ENCODE measurements at places on chromosomes 16 and 17.

DNA sequence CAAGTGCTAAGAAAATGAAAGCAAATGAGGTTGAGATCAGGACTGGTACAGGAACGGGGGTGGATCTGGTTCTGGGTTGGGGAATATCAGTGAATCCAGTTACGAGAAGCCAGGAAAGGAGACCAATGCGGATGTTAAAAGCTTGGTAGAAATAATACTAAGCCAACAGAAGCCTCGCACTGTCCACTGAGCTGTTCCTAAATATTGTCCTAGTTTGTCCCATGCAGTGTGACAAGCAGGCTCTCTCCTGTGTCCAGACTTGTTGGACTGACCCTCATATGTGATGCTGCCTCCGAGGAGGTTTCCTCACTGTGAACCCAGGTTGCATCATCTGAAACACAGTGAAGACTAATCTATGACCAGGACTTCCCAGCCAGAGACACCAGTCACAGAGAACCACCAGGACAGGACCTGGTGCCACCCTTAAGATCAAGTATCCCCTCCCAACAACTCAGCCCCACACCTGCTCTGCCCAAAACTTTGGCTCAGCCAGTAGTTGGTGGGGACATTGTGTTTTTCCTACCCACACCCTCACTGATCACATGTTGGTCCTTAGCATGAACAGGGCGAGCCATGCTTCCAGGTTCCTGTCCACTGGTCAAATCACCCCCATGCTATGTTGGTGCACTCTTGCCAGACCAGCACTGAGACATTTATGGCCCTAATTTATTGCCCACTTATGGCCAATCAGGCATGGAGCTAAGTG, 32.7 kb upstream of the SCNN1B start:
- DNase-seq, result no peak

DNA sequence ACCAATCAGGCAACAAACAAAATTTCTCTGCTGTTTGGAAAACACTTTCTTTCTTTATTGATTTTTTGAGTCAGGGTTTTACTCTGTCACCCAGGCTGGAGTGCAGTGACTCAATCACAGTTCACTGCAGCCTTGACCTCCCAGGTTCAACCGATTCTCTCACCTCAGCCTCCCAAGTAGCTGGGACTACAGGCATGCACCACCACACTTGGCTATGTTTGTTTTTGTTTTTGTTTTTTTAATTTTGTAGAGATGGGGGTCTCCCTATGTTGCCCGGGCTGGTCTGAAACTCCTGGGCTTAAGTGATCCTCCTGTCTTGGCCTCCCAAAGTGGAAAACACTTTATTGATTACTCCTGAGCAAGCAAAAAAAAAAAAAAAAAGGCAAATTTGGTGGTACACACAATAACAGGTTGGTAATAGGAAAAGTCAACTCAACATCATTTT, 276.4 kb downstream of the SOX9 start:
- no peak for DNase-seq

GRCh38 chr17:351449-351738, 1.2 kb downstream of the RPH3AL start:
- no peak for DNase-seq

DNA sequence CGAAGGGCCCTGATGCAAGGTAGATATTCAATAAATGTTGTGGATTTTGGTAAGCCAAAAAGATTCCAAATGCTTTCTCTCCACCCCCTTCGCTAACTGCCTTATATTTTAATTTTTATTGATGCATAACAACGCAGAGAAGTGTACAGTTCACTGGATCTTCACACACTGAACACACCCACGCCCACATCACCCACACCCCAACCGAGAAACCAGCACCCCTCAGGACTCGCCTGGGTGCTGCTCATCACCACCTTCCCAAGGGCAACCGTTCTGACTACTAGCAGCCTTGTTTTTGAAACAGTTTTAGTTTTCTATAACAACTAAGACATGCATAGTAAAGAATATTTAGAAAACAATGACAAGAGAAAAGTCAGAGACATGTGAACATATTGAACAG, 9.1 kb upstream of the PLCG2 start:
- no peak for DNase-seq

- DNase-seq, result no peak
Measured at GRCh38 chr16:19588661-19589060, 33.2 kb downstream of the VPS35L start.

- no peak for DNase-seq
Measured at GRCh38 chr16:51445250-51445649, 294.2 kb upstream of the SALL1 start.

DNA sequence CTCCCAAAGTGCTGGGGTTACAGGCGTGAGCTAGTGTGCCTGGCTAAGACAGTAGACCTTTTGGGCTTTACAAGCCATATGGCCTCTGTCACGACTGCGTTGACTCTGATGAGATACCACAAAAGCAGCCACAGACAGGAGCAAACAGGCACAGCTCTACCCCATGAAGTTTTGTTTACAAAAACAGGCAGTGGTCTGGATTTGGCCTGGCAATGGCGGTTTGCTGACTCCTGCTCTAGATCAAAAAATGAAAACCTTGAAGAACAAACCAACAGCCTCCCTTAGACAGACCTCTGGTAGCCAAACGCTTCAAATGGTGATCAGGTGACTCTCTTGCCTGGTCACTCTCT, 20.7 kb downstream of the SLC43A2 start:
- DNase-seq, result no peak

DNA sequence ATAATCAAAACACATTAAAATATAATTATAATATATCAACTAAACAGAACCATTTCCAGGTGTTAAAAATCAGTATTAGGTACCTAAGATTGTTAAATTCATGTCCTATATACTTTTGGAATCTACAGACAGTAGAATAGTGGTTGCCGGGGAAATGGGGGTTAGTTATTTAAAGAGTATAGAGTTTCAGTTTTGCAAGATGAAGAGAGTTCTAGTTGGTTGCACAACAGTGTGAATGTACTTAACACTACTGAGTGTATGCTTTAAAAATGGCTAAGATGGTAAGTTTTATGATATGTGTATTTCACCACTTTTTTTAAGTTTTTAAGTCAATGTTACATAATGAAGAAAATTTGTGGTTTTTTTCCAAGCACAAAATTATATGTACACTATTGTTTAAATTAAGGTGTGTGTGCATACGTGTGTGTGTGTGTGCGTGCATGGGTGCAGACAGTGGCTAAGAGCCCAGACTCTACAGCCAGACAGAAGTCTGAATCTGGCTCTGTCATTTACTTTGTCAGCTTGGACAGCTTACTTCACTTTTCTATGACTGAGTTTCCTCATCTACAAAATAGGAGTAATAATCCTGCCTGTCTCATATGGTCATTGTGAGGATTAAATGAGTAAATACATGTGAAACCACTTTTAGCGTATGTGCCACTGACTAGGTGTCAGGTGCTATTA, 25.3 kb upstream of the PHAF1 start:
- DNase-seq, result peak; percentile 23

GRCh38 chr16:83438326-83438725, 369.5 kb upstream of the HSBP1 start:
- DNase-seq, result no peak
